ENCODE measurements at places on chromosomes 6 and 20.

DNA sequence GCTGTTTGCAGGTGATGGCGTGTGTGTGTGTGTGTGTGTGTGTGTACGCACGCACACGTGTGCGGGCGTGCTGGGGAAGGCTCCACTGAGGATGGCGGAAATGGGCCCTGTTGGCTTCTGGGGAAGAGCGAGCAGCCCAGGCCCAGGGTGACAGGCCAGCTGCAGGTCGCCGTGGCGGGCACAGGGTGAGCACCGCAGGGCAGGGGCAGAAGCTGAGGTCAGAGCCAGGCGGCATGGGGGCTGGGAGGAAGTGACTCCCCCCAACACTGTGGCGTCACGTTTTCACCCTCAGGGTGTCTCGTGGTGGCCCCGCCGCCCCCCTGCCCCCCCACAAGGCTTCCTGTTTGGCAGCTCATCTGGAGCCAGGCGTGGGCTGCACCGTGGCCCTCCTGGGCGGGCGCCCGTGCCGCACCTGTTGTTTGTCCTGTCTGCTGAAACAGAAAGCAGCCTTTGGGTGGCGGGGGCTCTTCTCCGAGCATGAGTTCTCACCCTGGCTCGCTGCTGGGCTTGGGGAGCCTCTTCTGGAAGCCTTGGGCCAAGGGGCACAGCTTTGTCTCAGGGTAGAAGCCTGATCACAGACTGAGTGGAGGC is 7.1 kb downstream of the RBM38 start:
- DNase-seq: no peak

- DNase-seq: no peak
Observed at GRCh38 chr6:90019216-90019615, 124.9 kb downstream of the GJA10 start.

GRCh38 chr6:107319906-107320530 is 139.3 kb downstream of the PDSS2 start:
- no peak for DNase-seq

- peak; percentile 53 for DNase-seq
Observed at GRCh38 chr6:41939848-41940758, 1.5 kb downstream of the CCND3 start.

GRCh38 chr6:129287231-129288177 is 404.6 kb downstream of the LAMA2 start:
- DNase-seq: no peak

DNA sequence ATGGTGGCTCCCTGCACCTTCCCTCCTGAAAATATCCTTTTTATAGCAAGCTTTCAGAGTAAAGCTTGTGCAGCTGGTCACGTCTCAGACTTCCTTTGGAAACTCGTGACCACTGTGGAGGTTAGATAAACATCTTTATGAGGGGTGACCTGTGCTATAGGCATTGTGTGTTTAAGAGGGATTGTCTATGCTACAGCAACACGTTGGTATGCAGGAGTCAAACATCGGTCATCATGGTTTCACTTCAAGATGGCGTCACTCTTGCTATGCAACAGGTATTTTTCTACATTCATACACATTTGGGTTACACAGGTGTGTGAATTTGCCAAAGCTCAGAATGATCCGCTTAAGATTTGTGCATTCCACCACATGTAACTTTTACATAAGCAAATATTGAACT is 14.6 kb upstream of the BLCAP start:
- no peak for DNase-seq

- DNase-seq: no peak
Observed at GRCh38 chr6:27267857-27268434, 20.4 kb downstream of the PRSS16 start.

GRCh38 chr6:127924440-127924839 is 23.6 kb upstream of the THEMIS start:
- no peak for DNase-seq

DNA sequence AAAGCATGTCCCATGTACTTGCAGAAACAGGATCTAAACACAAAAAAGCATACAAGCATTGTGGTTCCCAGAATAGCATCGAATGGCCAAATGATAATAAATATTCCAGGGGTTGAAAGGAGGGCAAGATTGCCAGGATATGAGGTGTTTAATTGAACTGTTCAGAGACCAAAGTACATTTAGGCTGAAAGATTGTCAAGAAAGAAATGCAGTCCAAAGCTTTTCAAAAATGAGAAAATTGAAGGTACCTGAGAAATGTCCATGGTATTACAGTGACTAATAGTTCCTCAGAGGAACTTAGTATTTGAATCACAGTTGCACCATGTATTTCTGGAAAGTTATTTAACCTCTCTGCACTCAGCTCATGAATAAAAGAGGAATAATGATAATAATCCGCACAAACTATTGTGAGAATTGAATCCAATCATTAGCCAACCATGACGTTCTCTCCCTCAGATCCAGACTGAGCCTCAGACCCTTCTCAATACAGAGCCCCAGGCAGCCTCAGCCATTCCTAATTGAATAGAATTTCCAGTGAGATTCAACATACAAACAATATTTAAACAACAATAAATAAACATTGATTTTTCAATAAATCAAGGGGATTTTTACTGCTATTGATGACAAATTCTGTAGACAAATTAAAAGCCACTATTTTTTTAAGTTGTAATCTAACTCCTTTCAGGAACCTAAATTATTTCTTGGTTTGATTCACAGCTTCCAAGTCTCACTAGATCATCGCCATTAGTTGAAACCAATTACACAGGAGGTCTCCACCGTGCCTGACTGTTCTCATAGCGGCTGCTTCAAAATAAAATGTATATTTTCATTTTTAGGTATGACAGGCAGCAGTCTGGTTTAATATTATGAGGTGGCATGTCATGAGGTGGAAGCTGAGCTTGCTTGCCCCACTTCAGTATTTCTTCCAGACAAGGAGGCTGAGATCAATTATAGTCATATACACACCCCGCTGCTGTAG is 144.3 kb upstream of the TENT5A start:
- DNase-seq: no peak

GRCh38 chr6:162621246-162621645 is 106.3 kb downstream of the PRKN start:
- DNase-seq: no peak

DNA sequence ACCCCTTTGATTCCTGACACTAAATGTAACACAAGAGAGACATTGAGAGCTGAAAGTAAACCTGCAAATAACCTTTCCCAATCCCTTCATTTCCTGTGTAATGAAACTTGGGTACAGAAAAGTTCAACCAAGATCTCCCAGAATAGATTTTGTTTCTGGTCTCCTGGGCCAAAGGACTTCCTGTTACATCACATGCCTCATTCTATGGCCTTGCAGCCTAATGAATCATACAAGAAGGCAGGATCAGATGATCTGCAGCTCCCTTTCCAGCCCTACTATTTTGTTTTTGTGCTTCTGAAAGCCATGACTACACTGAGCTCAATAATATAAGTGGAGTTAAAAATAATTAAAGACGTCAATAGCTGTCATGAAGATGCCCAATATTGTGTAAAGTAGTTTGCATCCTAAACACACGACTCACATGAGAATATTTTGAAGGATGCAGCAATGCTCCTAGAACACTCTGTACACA is 73.4 kb upstream of the NOX3 start:
- DNase-seq: no peak

DNA sequence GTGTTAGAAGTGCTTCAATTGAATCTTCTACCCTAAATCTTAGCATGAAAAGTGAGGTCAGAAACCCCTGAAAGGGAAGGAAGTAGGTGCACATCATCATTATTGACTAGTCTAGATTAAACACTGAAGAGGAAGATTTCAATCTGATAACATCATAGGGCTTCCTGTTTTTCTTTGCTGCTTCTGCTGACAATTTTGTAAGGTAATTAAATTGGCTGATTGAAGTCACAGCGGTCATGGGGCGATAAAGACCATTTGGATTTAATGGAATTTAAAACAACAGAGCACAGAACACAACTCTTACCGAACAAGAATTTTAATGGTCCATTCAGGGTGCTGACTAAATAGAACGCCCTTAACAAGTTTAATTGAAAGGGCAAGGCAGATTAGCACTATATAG is 11.3 kb downstream of the GRIK2 start:
- no peak for DNase-seq

GRCh38 chr6:115468272-115469005 is 592.3 kb downstream of the FRK start:
- no peak for DNase-seq

- DNase-seq: peak; percentile 80
Observed at GRCh38 chr6:29631860-29632731, 887 bp downstream of the GABBR1 start.

DNA sequence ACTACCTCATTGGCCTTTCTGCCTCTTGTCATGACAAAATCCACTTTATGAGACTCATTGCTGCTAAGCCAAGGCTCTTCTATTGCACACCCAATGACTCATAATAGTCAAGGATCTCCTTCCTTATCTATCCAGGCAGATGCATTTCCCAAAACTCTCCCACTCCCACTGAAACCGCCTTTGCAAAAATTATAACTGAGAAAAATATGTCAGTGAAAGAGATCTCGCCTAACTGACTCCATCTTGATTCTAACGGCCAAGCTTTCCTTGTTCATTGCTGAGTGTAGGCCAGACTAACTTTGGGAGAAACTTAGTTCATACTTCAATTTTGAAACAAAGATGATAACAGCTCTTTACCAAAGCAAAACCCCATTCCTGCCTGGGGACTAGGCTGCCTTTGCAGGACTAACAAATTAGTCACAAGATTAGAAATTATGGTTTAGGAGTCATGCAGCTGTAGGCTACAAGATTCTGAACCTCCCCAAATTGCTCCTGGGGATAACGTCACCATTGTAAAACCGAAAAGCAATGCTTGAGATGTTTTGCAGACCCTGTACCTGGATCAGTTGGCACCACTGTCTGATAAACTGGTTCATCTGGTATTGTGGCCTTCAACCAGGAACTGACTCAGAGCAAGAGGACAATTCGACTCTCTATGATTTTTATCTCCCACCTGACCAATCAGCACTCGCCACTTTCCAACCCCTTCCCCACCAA is 47.1 kb downstream of the HAO1 start:
- no peak for DNase-seq

- no peak for DNase-seq
Observed at GRCh38 chr6:43246301-43247113, 3.2 kb downstream of the TTBK1 start.

DNA sequence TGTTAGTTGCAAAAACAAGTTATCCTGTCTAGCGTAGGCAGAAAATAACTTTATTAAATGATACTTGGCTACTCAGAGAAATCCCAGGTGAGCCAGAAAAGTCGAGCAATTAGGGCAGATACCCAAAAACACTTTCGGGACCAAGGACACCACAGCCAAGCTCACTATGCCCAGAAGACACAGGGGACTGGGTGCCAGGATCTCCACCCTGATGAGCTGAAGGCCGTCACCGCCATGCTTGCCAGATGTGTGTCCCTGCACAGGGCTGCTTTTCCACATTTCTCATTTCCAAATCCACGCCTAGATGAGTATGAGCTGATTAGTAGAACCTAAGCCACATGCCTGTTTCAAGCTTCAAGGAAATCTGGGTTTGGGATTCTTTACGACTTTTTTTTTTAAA is 214.0 kb upstream of the SMLR1 start:
- no peak for DNase-seq

DNA sequence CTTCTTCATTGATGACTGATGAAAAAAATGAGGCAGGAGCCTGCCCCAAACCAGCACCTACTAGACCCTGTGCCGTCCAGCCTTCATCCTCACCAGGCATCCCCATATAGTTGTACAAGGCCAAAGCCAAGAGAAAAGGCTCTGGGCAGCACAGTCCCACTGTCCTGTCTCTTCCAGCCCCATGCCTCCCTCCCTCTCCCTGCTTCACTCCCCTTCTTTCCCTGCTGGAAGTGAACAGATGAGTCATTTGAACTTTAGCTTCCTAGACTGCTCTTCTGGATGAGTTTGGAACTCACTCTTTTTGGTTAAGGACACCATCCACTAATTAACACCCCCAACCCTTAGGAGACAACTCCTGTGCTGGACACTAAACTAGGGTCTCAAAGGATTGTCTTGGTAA is 235.2 kb downstream of the LRFN2 start:
- DNase-seq: no peak

DNA sequence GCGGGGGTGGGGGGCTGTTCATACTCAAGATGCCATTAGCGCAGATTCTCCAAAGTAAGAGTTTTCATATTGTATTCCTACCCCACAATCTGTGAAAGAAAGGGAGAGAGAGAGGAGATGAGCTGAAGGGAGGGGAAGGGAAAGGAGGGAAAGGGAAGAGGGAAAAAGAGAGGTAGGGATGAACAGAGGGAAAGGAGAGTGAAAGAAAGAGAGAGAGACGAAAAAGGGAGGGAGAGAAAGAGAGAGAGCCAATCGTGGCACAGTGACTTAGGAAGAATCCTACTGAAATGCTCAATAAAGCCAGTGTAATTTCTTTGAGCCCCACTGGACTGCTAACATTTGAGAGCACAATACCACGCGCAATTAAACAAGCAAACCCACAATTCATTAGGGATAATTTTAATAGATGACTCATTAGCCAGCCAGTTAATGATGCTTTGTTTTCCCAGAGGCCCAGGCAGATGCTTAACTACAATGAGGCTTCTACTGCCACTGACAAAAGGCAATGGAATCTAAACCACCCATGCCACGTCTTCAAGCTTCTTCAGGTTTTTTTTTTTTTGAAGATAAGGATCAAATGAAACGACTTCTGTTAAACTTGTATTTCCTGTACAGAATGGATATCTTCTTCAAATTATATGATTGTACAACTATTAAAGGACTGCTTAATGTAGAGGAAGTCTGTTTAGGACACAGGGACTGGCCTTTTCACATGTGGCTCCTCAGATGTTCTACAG is 306.8 kb downstream of the FOXC1 start:
- no peak for DNase-seq

DNA sequence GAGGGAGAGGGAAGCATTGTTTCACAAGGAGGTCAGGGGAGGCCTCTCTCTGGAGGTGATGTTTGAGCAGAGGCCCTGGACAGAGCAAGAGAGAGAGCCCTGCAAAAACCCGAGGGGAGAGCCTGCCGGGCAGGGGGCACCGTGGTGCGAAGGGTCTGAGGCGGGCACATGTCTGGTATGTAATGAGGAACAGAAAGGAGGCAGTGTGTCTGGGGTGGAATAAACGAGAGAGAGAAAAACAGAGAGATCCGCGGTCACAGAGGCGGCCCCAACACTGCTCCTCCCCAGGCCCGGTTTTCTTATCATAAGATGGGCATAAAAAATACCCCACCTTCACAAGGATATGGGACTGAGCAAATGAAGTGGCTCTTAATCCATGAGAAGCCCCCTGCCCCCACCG is 119.2 kb downstream of the PREX1 start:
- no peak for DNase-seq

DNA sequence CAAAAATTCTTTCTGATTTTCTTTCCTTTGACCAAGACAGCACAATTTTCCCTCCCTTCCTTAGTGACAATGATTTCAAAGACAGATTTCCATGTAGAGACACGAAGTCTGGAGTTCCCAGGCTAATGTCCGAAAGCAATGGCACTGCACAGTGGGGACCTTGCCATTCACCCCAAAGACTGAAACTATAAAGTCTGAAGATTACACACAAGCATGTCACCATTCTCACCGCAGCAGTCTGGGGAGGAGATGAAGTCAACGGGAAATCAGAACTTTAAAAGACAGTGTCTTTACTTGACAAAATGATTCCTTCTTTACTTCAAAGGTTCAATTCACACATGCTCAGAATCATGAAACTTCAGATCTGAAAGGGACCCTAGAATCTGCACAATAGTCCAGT is 8.3 kb downstream of the B4GALT5 start:
- DNase-seq: no peak

- DNase-seq: no peak
Observed at GRCh38 chr20:46195264-46196036, 77.3 kb downstream of the CD40 start.

- DNase-seq: no peak
Observed at GRCh38 chr20:33291416-33291815, 8.4 kb downstream of the BPIFB1 start.

Measured in right hindlimb (tissue), 1 donor.